ENCODE measurements at places on chromosomes 12 and 14.

- no peak for DNase-seq
Measured at GRCh38 chr12:56010111-56010570, 10.7 kb upstream of the IKZF4 start.

- no peak for DNase-seq
Measured at GRCh38 chr12:70122804-70123203, 120.4 kb upstream of the CNOT2 start.

DNA sequence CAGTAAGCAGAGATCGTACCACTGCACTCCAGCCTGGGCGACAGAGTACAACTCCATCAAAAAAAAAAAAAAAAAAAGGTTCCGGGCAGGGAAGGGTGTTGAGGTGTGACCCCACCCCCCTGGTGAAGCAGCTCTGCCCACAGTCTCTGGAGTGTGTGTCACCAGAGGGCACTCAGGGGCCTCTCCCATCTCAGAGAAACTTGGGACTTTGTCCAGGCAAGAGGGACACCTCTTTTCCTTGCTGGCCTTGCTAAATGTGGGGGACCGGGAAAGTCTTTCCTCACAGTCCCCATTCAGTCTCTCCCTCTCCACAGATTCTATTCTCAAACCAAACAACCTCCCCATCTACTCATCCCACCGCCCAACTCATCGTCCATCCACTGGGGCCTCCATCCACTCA, 43.6 kb downstream of the RFLNA start:
- DNase-seq, result no peak

DNA sequence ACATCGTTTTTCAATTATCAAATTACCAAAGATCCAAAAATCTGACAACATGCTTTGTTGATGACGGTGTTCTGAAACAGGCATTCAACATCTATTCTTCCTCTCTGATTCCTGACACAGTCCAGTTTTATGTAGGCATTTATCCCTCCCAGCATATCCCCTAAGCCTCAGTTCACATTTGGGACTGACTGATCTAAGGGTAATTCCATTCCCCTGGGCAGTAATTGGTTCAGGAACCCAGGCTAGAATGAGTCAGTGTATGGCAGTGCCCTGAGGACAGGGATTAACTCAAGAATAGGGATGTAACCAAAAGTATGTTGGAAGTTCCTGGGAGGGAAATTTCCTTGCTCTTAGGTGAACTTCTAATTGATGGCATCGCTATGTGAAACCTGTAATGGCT, 10.3 kb upstream of the PCNX1 start:
- DNase-seq, result no peak

DNA sequence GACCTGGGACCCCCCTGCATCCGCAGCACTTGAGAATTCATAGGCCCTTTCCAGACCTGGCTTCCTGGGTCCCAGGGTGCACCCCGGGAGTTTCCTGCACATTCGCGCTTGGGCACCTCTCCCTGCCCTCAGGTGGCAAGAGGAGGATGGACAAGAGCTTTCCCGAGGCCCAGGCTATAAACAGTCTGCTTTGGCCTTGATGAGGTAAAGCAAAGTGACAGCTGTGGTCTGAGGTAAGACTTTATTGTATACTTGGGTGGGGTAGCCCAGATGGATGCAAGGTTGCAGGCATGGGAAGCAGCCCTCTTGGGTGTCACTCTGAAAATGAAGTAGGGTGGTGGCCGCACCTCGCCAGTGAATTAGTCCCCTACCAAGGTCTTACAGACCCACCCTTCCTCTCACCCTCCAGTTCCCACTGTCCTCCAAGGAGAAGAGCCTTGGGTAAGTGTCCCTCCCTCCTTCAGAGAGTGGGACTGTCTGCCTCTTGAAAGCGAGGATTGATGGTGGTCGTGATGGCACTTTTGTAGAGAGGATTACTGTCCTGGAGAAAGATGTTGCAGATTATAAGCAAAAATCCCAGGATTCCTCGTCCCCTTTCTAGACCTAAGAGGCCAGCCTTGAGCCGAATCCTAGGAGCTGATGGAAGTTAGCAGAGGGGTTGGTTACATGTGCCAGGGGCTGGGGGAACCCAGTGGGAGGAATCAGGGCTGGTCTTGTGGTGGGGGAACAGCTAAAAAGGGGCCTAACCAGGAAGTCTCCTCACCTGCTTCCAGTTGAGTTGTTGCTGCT, 10.6 kb upstream of the CSAD start:
- no peak for DNase-seq

- DNase-seq, result no peak
Measured at GRCh38 chr14:83992857-83993256, 1537.1 kb upstream of the FLRT2 start.

DNA sequence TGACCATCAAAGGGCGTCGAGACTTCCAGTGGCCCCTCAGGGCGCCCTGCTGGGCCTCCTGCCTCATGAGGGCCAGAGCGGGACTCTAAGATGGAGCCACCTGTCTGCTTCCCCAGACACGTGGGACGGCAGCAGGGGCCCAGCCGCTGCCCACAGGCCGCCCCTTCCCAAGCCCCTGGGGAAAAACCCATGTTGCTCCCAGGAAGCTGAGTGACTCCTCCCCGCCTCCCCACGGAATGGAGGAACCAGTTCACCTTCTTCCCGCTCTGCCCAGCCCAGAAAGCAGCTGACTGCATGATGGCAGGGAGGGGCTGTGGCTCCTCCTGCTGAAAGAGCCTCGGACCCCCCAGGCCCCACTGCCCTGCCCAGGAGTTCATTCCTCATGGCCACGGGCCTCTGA, 14.9 kb downstream of the RAB35 start:
- no peak for DNase-seq

DNA sequence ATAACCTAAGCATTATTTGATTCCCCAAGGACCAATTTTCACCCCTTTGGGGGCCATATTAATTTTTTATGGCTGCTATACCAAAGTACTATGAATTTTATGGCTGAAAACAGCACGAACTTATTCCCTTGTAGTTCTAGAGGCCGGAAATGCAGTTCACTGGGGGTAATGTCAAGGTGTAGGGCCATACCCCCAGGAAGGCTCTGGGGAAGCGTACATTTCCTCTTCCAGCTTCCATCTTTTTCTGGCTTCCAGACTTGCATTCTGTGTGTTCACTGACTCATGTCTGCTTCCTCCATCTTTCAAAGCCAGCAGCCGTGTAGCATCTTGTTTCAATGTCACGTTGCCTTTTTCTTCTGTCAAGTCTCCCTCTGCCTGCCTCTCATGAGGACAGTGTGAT, 133.5 kb downstream of the BICD1 start:
- DNase-seq, result no peak

- no peak for DNase-seq
Measured at GRCh38 chr12:105342464-105342863, 12.0 kb downstream of the C12orf75 start.

DNA sequence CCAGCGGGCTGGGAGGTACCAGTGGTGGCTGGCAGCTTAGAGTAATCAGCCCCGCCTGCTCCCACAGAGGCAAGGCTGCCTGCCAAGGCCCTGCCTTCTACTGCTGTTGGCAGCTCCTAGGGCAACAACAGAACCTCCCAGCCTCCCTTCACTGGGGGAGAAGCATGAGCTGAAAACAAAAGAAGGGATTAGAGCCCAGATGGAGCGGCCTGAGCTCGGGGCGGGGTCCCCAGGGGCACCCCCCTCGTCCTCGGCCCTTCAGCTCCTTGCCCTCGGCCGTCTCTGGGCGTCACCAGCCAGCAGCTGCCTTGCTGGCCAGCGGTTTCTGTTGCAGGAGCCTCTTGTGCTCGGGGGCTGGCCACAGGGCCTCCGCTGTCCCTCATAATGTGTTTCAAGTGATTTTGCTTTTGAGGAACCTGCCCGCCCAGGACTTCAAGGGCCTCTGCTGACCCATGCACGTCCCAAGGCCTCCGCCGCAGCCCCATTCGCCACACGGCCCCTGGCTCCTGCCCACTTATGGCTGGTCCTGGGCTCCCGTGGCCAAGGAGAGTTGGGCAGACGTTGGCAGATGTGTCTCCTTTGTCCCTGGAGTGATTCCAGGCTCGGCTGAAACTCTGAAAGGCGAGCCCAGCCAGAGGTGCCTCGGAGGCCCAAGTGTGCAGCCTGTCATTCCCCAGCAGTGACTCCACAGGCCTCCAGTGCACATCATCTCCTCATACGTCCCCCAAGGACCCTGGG, 49.7 kb downstream of the PSMA6 start:
- DNase-seq, result peak; percentile 76

- no peak for DNase-seq
Measured at GRCh38 chr12:114794049-114794558, 110.1 kb upstream of the TBX3 start.

GRCh38 chr12:98893675-98894411, 248.8 kb downstream of the APAF1 start:
- peak; percentile 17 for DNase-seq

DNA sequence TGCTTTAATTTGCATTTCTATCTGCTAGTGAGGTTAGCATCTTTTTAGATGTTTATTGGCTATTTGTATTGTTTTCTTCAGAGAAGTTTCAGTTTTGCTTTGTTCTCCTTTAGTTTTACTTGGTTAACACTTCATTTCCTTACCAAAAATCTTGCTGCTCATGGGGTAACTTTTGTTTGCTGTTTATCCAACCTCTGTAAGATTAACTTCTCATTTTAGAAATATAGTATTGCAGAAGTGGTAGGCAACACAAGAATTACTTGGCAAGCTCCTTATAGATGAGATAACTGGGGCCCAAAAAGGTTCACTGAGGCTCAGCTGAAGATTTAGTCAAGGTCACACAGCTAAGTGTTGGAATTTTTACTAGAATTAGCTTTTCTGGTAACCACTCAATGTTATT, 40.5 kb downstream of the ALKBH1 start:
- no peak for DNase-seq

- DNase-seq, result no peak
Measured at GRCh38 chr12:12542286-12542685, 20.4 kb downstream of the DUSP16 start.

- DNase-seq, result no peak
Measured at GRCh38 chr14:98370352-98370751, 901.6 kb downstream of the BCL11B start.

All from NCI-H1105 (cell line).